ENCODE measurements at places on chromosomes 13 and 19.

GRCh38 chr13:25062479-25062878 is 33.5 kb upstream of the PABPC3 start:
- DNase-seq, result no peak

DNA sequence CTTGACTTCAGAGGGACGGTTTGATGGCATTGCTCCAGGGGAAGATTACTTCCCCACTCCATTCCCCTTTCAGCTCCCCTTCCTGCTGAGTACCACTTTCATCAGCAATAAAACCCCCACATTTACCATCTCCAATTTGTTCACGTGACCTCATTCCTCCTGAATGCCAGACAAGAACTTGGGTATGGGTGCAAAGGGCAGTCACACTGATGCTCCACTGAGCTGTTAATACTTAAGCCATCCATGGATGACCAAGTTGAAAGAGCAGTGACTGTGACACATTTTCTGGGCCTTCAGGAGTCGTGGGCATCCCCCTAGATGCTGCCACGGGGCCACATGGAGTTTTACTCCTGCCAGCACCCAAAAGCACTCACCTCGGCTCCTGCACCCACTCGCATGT is 93.1 kb downstream of the STOML3 start:
- DNase-seq, result no peak

DNA sequence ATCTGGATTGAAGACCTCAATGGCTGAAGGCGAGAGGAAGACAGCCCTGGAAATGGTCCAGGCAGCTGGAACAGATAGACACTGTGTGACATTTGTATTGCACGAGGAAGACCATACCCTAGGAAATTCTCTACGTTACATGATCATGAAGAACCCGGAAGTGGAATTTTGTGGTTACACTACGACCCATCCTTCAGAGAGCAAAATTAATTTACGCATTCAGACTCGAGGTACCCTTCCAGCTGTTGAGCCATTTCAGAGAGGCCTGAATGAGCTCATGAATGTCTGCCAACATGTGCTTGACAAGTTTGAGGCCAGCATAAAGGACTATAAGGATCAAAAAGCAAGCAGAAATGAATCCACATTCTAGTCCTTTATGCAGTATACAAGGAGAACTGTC is 1.2 kb downstream of the POLR1D start:
- DNase-seq, result peak; percentile 8

DNA sequence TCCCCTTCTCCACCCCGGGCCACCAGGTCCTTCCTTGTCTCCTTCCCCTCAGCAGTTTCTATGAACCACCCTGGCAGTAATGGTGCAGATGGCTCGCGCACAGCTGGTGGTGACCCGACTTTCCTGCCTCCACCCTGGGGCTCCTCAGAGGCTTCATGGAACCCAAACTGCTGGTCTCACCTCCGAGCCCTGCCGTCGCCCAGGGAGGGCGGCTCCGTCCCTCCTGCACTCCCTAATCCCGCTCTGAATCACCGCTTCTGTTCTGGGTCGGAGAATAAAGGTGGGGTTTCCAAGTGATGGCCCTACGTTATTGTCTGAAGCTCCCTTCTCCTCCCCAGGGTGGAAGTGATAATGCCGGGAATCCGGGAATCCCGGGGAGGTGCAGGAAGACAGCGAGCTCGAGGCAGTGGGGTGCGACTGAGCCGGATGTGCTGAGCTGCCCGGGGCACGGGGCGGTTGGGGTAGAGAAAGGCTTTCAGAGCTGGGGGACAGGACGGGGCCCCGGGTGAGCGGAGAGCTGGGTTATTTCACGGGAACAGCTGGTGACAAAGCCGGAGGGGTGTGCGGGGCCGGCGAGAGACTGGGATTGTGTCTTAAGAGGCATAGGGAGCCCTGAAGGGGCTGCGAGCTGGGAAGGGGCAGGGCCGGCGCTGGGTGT is 711 bp downstream of the FUT2 start:
- no peak for DNase-seq

- no peak for DNase-seq
Observed at GRCh38 chr13:104766319-104766718, 1700.1 kb upstream of the SLC10A2 start.

DNA sequence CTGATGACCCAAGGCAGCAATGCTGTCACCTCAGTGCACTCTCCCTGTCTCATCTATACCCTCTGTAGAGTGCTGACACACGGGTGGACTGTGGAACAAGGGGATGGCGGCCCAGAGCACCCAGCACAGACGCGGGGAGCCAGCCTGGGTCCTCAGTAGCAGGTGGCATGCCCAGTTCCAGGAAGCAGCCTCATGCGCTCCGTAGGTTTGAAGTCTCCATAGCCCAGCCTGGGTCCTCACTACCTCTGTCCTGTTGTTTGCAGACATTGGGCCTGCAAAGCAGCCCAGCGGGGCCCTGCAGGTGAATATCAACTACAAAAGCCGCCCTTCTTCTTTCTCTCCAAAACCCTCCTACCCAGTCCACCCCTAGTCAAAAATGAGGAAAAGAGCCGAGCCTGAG is 5.0 kb upstream of the SLC7A9 start:
- no peak for DNase-seq

DNA sequence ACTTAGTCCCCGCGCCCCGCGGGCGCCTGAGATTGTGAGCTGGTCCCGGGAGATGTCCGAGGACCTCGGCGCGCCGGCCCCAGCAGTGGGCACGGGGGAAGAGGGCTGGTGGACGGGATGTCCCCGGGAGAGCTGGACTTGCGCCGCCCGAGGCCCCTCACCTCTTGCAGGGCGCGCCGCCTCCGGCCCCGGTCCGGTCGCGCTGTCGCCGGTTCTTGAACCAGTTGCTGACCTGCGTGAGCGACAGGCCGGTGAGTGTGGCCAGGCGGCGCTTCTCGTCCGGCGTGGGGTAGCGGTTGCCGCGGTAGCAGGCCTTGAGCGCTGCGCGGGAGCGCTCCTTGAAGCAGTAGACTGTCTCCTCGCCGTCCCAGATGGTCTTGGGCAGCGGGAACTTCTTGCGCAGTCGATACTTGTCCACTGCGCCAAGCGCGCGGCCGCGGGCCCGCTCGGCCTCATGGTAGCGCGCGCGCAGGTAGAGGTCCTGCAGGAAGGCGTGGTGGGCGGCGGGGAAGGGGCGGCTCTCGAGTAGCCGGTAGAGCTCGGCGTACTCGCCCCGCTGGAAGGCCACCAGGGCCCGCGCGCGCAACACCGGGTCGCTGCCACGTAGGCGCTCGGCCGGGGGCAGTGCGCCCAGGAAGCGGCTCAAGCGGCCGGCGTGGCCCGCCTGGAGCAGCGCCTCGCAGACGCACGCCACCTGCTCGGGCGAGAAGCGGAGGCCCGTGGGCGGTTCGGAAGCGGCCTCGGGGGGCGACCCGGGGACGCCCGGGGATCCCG is 984 bp downstream of the SIX5 start:
- peak; percentile 73 for DNase-seq
